Activated T-cell treated with anti-CD3 and anti-CD28 coated beads, Interleukin-2, amount 50 U/mL, for 4 hours (primary cell): ENCODE measurements at places on chromosomes 4 and X. TPM values are rescaled to one million over a fixed set of nuclear protein-coding genes. Genes with fewer than 3 reads are reported as not detected.

PNMA6F gene
- not detected for total RNA-seq

SERPINA7 gene
- not detected for total RNA-seq

BRS3 gene
- total RNA-seq = not detected

RPA4 gene
- 0.16 TPM for total RNA-seq

ZNF630 gene
- total RNA-seq = 0.84 TPM
